ENCODE measurements at places on chromosomes 5 and 9. TPM values are rescaled to one million over a fixed set of nuclear protein-coding genes. Genes with fewer than 3 reads are reported as not detected.

The ENHO gene
- 0.38 TPM for total RNA-seq

The IQGAP2 gene
- 5.1 TPM for total RNA-seq

The REEP2 gene
- total RNA-seq: 5.9 TPM

The PCSK5 gene
- total RNA-seq: 6.2 TPM

The TGFBI gene
- total RNA-seq: 37.3 TPM

DNA sequence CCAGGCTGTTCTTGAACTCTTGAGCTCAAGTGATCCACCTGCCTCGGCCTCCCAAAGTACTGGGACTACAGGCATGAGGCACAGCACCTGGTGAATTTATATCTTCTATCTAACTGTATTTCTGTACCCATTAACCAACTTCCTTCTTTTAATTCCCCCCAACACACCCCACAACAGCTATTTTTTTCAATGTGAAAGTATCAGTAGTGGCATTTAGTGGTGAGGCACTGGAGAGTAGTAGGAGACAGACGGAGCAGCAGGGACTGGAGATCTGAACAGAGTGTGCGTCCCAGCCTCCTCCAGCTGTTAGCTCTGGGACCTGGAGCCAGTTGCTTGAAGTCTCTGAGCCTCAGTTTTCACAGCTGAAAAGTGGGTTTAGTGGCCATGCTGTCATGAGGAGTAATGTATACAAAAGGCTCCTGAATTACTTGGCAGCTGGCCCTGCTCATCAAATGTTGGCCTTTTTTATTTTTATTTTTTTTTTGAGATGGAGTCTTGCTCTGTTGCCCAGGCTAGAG is 11.0 kb upstream of the EEIG1 start:
- H3K36me3 ChIP-seq: no peaks in the 10 kb centered on the region
- H3K27ac ChIP-seq: no peak overlapping the region
- DNase-seq: no peak
- H3K27me3 ChIP-seq: no peaks in the 10 kb centered on the region

- no peak overlapping the region for H3K4me3 ChIP-seq
- no peaks in the 10 kb centered on the region for H3K27me3 ChIP-seq
- no peaks in the 10 kb centered on the region for H3K36me3 ChIP-seq
- H3K4me1 ChIP-seq: peaks cover 14% of the 10 kb centered on the region
- H3K27ac ChIP-seq: no peak overlapping the region
Measured at GRCh38 chr9:130200038-130200849, 28.0 kb downstream of the NCS1 start.

DNA sequence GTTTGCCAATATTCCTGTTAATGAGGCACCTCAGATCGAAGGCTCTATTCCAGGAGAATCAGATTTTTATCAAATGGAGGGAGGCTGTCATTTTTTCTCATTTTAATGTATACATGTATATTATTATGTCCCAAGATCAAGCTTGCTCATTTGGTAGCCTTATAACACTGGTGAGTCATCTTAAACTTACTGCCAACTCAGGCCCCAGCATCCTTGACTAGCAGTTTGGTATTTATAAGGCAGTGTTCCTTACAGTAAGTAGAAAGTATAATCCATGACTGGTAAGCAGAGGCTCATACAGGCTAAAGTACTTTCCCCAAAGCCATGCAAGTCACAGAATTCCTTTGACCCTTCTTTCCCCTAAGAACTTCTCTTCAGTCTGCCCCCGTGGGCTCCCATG is 90.7 kb upstream of the NR3C1 start:
- no peak overlapping the region for H3K27ac ChIP-seq
- DNase-seq: no peak
- H3K4me3 ChIP-seq: no peak overlapping the region
- H3K27me3 ChIP-seq: no peaks in the 10 kb centered on the region

GRCh38 chr5:86596476-86596875 is 21.3 kb upstream of the COX7C start:
- DNase-seq: no peak
- H3K27ac ChIP-seq: no peak overlapping the region
- no peaks in the 10 kb centered on the region for H3K27me3 ChIP-seq
- no peak overlapping the region for H3K4me3 ChIP-seq
- H3K36me3 ChIP-seq: no peaks in the 10 kb centered on the region

GRCh38 chr9:23783509-23783908 is 42.5 kb downstream of the ELAVL2 start:
- H3K27me3 ChIP-seq: no peaks in the 10 kb centered on the region
- no peak overlapping the region for H3K27ac ChIP-seq
- DNase-seq: no peak
- H3K36me3 ChIP-seq: no peaks in the 10 kb centered on the region

Data from heart right ventricle (tissue), 16 donors.